Activated CD8-positive, alpha-beta memory T cell treated with anti-CD3 and anti-CD28 coated beads, Interleukin-2, amount 10 ng/mL, durations not matched to agents 7 days and 5 days (primary cell): ENCODE measurements at places on chromosomes 2 and 18. TPM values are rescaled to one million over a fixed set of nuclear protein-coding genes. Genes with fewer than 3 reads are reported as not detected.

The THSD7B gene
- total RNA-seq, result not detected

The FSIP2 gene
- total RNA-seq, result 0.09 TPM

The GPC1 gene
- 3.2 TPM for total RNA-seq

The NR4A2 gene
- total RNA-seq, result 3.2 TPM

The PSMG2 gene
- total RNA-seq, result 98.2 TPM

The CPO gene
- total RNA-seq, result not detected

The SLC23A3 gene
- total RNA-seq, result 2.6 TPM

The TYMS gene
- 369 TPM for total RNA-seq

- no peak overlapping the region for H3K4me3 ChIP-seq
- H3K36me3 ChIP-seq, result no peaks in the 10 kb centered on the region
- H3K27ac ChIP-seq, result no peak overlapping the region
- no peak for DNase-seq
These were observed 57.6 kb upstream of the PARD3B start for GRCh38 chr2:204487447-204488229.

GRCh38 chr2:54673501-54673998 lies 49.9 kb upstream of the EML6 start:
- peaks cover 16% of the 10 kb centered on the region for H3K36me3 ChIP-seq
- no peak overlapping the region for H3K4me3 ChIP-seq
- peak; percentile 69 for DNase-seq
- no peak overlapping the region for H3K27ac ChIP-seq

DNA sequence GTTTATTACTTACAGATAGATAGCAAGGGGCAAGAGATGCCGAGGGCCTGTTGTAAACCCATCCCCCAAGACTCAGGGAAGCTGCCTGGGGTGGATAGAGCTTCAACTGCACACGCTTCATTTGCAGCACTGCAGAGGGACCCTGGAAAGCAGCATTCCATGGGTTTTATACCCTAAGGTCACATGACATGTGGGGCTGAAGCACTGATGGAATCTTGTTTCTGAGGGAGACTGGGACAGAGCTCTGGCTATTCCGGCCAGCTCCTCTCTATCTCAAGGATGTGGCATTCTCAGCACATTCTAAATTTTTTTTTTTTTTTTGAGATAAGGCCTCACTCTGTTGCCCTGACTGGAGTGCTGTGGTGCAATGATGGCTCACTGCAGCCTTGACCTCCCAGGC lies 300.1 kb downstream of the MYCN start:
- no peaks in the 10 kb centered on the region for H3K4me1 ChIP-seq
- no peak overlapping the region for H3K27ac ChIP-seq
- peak; percentile 8 for DNase-seq
- no peak overlapping the region for H3K4me3 ChIP-seq
- no peaks in the 10 kb centered on the region for H3K27me3 ChIP-seq
- no peaks in the 10 kb centered on the region for H3K36me3 ChIP-seq

DNA sequence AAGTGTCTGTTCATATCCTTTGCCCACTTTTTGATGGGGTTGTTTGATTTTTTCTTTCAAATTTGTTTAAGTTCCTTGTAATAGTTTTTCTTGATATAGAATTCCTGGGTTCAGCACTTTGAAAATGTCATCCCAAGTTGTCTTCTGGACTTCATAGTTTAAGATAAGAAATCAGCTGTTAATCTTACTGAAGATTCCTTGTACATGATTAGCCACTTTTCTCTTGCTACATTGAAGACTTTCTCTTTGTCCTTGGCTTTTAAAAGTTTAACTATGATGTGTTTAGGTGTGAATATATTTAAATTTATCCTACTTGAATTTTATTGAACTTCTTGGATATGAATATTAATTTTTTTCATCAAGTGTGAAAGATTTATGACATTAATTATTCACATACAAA lies 387.2 kb upstream of the CWC22 start:
- no peak overlapping the region for H3K4me3 ChIP-seq
- H3K27ac ChIP-seq, result no peak overlapping the region
- H3K4me1 ChIP-seq, result no peaks in the 10 kb centered on the region
- H3K27me3 ChIP-seq, result no peaks in the 10 kb centered on the region
- DNase-seq, result no peak

DNA sequence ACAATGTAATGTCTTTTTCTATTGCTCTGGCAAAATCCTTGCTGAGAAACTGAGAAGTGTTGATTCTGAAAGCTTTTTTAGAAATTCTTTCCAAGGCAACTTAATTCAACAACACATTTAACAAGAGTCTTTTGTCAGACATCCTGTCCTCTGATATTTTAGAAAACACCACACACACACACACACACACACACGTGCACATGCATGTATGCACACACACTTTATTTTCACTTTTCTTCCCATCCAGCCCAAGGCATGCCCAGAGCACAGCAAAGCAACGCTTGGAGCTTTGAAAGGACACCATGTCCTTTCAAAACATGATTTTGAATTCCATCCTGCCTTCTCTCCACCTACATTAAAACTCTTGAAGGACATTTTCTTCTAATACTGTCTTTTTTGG lies 116.1 kb downstream of the ATL2 start:
- H3K4me3 ChIP-seq, result no peak overlapping the region
- no peak for DNase-seq
- H3K27ac ChIP-seq, result no peak overlapping the region
- H3K36me3 ChIP-seq, result no peaks in the 10 kb centered on the region
- peaks cover 15% of the 10 kb centered on the region for H3K4me1 ChIP-seq

- no peaks in the 10 kb centered on the region for H3K36me3 ChIP-seq
- H3K4me3 ChIP-seq, result no peak overlapping the region
- no peaks in the 10 kb centered on the region for H3K4me1 ChIP-seq
- H3K27ac ChIP-seq, result no peak overlapping the region
- H3K27me3 ChIP-seq, result no peaks in the 10 kb centered on the region
These were observed 42.0 kb downstream of the CROCC2 start for GRCh38 chr2:240948086-240948485.

- H3K4me3 ChIP-seq, result no peak overlapping the region
- no peak overlapping the region for H3K27ac ChIP-seq
- DNase-seq, result no peak
- H3K4me1 ChIP-seq, result no peaks in the 10 kb centered on the region
These were observed 334.6 kb upstream of the MGAT5 start for GRCh38 chr2:133919285-133919684.

GRCh38 chr2:185859506-185859905 lies 120.9 kb downstream of the FSIP2 start:
- no peaks in the 10 kb centered on the region for H3K36me3 ChIP-seq
- no peak for DNase-seq
- no peak overlapping the region for H3K4me3 ChIP-seq
- H3K4me1 ChIP-seq, result no peaks in the 10 kb centered on the region
- H3K27ac ChIP-seq, result no peak overlapping the region
- H3K27me3 ChIP-seq, result no peaks in the 10 kb centered on the region

GRCh38 chr2:129748653-129749052 lies 230.8 kb upstream of the RAB6C start:
- H3K4me3 ChIP-seq, result no peak overlapping the region
- H3K27me3 ChIP-seq, result peaks cover 4% of the 10 kb centered on the region
- no peaks in the 10 kb centered on the region for H3K4me1 ChIP-seq
- no peak overlapping the region for H3K27ac ChIP-seq

DNA sequence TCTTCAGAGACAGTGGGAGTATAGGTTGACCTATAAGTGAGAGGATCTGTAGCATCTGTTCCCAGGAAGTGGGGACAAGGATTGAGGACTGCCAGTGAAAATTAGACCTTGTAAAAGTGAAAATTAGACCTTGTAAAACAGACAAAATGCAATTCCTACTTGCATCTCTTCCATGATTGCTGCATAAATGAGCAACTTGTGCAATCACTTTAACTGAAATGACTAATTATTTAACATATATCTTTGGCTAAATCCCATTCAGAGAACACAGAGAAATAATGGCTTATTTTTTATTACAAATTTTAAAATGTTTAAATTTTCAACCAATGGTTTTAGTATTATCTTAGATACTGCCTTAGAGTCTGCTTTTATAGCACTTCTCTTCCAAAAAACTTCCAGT lies 67.2 kb upstream of the NABP1 start:
- no peaks in the 10 kb centered on the region for H3K4me1 ChIP-seq
- no peak for DNase-seq
- no peak overlapping the region for H3K4me3 ChIP-seq
- H3K36me3 ChIP-seq, result no peaks in the 10 kb centered on the region
- H3K27me3 ChIP-seq, result peaks cover 7% of the 10 kb centered on the region

- H3K27me3 ChIP-seq, result no peaks in the 10 kb centered on the region
- no peak for DNase-seq
- H3K4me1 ChIP-seq, result peaks cover 5% of the 10 kb centered on the region
- peaks cover 14% of the 10 kb centered on the region for H3K36me3 ChIP-seq
These were observed 43.2 kb downstream of the PHLPP1 start for GRCh38 chr18:62758591-62758990.

GRCh38 chr2:74440378-74441169 lies 1.2 kb downstream of the RTKN start:
- H3K27me3 ChIP-seq, result peaks cover 60% of the 10 kb centered on the region
- peaks cover 10% of the 10 kb centered on the region for H3K4me1 ChIP-seq
- no peaks in the 10 kb centered on the region for H3K36me3 ChIP-seq
- H3K4me3 ChIP-seq, result no peak overlapping the region

DNA sequence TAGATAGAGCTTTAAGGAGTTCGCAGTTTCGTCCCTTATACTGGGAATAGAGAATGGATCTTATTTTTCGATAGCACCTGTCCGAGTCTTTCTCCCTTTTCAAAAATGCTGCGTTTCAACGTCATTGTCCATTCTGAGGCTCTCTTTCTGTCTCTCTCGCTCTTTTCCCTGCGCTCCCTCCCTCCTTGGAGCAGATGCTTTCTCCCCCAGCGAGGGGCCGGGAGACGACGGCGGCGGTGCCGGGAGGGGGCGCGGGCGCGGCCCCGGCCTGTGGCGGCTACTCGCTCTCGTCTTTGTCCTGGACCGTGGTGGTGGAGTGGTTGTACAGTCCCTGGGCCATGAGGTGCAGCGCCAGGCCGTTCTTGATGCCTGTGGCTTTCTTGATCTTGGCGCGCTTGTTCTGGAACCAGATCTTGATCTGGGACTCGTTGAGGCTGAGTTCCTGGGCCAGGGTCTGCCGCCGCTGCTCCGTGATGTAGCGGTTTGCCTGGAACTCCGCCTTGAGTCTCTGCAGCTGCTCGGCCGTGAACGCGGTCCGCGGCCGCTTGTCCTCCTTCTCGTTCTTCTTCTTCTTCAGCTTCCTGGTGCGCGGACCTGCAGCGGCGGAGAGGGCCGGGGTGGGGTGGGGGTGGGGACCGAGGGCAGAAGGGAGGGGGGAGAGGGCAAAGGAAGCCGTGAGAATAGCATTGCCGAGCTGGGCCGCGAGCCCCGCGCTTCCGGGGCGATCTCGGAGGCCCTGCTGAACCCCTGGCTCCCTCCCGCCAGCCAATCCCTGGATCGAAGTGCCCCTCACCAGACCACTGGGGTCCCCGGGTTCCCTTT lies 4.6 kb downstream of the EN1 start:
- peaks cover 6% of the 10 kb centered on the region for H3K36me3 ChIP-seq
- H3K4me3 ChIP-seq, result no peak overlapping the region
- peaks cover 88% of the 10 kb centered on the region for H3K27me3 ChIP-seq
- peaks cover 7% of the 10 kb centered on the region for H3K4me1 ChIP-seq
- H3K27ac ChIP-seq, result no peak overlapping the region

DNA sequence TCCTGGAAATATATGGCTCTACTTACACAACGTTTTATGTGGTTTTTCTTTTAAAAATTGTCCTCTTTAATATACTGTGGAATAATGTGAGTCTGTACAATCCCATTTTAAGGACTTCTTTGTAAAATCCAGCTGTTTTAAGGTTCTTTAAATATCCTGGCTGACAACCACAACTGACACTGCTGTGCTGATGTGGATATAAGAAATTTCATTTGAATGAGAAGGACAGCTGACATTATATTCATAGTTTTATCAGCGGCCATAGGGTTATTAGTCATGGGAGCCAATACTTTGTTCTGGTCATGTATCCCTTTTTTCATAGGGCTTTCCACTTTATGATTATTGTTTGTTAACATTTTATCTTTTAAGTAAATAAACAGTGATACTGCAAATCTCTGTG lies 169.5 kb downstream of the CAMKMT start:
- DNase-seq, result no peak
- no peak overlapping the region for H3K4me3 ChIP-seq
- peaks cover 8% of the 10 kb centered on the region for H3K36me3 ChIP-seq
- no peaks in the 10 kb centered on the region for H3K27me3 ChIP-seq
- no peak overlapping the region for H3K27ac ChIP-seq

GRCh38 chr2:212777020-212777491 lies 238.5 kb upstream of the ERBB4 start:
- no peaks in the 10 kb centered on the region for H3K4me1 ChIP-seq
- no peaks in the 10 kb centered on the region for H3K36me3 ChIP-seq
- no peak overlapping the region for H3K27ac ChIP-seq
- H3K27me3 ChIP-seq, result no peaks in the 10 kb centered on the region
- no peak for DNase-seq

- no peak overlapping the region for H3K27ac ChIP-seq
- no peaks in the 10 kb centered on the region for H3K36me3 ChIP-seq
- DNase-seq, result no peak
- peaks cover 2% of the 10 kb centered on the region for H3K27me3 ChIP-seq
- no peak overlapping the region for H3K4me3 ChIP-seq
These were observed 3.4 kb downstream of the TCF23 start for GRCh38 chr2:27152102-27152795.

- H3K36me3 ChIP-seq, result no peaks in the 10 kb centered on the region
- no peak for DNase-seq
- H3K4me1 ChIP-seq, result no peaks in the 10 kb centered on the region
- H3K27me3 ChIP-seq, result no peaks in the 10 kb centered on the region
- H3K27ac ChIP-seq, result no peak overlapping the region
- no peak overlapping the region for H3K4me3 ChIP-seq
These were observed 230.6 kb upstream of the LRATD1 start for GRCh38 chr2:14401873-14402272.

GRCh38 chr2:23171108-23171507 lies 213.9 kb upstream of the KLHL29 start:
- H3K27me3 ChIP-seq, result no peaks in the 10 kb centered on the region
- H3K27ac ChIP-seq, result no peak overlapping the region
- H3K4me1 ChIP-seq, result no peaks in the 10 kb centered on the region
- H3K4me3 ChIP-seq, result no peak overlapping the region

DNA sequence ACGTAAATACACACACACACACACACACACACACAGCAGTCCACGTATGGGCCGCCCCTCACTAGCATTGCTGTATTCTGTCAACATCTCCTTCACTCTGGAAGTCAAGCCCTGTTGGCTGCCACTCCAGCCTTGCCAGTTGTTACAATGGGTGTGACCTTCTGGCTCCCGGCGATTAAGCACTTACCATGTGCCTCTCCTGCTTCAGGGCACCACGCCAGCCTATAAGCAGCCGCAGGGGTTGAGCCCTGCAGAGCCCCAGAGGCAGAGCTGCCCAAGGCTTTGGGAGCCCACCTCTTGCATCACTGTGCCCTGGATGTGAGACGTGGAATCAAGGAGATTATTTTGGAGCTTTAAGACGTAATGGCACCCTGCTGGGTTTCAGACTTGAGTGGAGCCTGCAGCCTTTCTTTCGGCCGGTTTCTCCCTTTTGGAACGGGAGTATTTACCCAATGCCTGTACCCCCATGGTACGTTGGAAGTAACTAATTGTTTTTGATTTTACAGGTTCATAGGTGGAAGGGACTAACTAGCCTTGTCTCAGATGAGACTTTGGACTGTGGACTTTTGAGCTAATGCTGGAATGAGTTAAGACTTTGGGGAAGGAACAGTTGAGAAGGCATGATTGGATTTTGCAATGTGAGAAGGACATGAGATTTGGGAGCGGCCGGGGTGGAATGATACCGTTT lies 54.5 kb upstream of the ROCK2 start:
- H3K4me1 ChIP-seq, result no peaks in the 10 kb centered on the region
- no peak overlapping the region for H3K27ac ChIP-seq
- no peaks in the 10 kb centered on the region for H3K36me3 ChIP-seq
- DNase-seq, result no peak
- H3K4me3 ChIP-seq, result no peak overlapping the region

- no peak for DNase-seq
- no peak overlapping the region for H3K27ac ChIP-seq
- H3K4me3 ChIP-seq, result no peak overlapping the region
- no peaks in the 10 kb centered on the region for H3K4me1 ChIP-seq
These were observed 99.2 kb downstream of the BCL2L11 start for GRCh38 chr2:111219734-111220505.
